Activated T-cell treated with anti-CD3 and anti-CD28 coated beads, Interleukin-2, amount 50 U/mL, for 72 hours (primary cell): ENCODE measurements at places on chromosomes 6 and 20. TPM values are rescaled to one million over a fixed set of nuclear protein-coding genes. Genes with fewer than 3 reads are reported as not detected.

- no peaks in the 10 kb centered on the region for H3K4me1 ChIP-seq
- no peaks in the 10 kb centered on the region for H3K36me3 ChIP-seq
- no peak overlapping the region for H3K27ac ChIP-seq
- H3K4me3 ChIP-seq, result no peak overlapping the region
- DNase-seq, result no peak
Observed at GRCh38 chr20:58587467-58587866, 63.6 kb upstream of the STX16 start.

DNA sequence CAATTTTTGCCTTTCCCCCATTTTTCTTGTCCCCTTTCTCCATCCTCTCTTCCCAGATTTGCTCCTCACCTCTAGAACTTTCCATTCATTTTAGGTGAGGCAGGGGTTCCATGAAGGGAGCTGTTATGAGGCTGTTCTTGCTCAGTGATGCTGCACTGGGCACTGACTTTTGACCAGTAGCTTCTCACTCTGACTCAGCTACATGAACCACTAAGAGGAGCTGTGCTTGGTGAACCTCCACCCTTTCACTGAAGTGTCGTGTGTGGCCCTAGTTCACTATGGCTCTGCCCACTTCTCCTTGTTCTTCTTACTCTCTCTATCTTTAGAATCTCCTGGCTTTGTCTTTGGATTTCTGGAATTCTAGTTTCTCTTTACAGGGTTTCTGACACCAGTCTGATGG is 307.1 kb upstream of the RNF24 start:
- H3K4me1 ChIP-seq, result no peaks in the 10 kb centered on the region
- no peak overlapping the region for H3K4me3 ChIP-seq

Gene SUMO4
- 5.4 TPM for total RNA-seq

- no peaks in the 10 kb centered on the region for H3K36me3 ChIP-seq
- H3K4me3 ChIP-seq, result no peak overlapping the region
- peaks cover 31% of the 10 kb centered on the region for H3K27me3 ChIP-seq
Observed at GRCh38 chr6:160420253-160420968, 72.2 kb downstream of the SLC22A3 start.

GRCh38 chr20:50574586-50574985 is 64.4 kb downstream of the PTPN1 start:
- no peak overlapping the region for H3K27ac ChIP-seq
- H3K36me3 ChIP-seq, result peaks cover 12% of the 10 kb centered on the region
- H3K27me3 ChIP-seq, result no peaks in the 10 kb centered on the region
